ENCODE measurements at places on chromosomes 2 and 18.

DNA sequence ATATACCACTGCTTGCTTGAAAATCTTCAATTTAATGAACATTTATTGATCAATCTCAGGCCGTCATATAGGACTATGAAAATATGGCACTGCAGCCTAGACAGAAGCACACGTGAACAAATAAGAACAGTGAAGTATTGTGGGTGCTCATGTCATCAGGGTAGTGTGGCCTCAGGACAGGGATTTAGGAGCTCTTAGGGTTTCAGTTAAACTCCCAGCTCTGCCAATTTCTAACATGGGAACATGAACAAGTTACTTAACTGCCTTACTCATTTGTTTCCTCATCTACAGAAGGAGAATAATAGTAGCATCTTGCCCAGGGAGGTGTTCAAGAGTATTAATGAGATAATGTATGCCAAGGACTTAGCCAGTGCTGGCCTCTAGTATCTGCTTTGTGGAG lies 146.0 kb upstream of the MAP3K20 start:
- DNase-seq = no peak

DNA sequence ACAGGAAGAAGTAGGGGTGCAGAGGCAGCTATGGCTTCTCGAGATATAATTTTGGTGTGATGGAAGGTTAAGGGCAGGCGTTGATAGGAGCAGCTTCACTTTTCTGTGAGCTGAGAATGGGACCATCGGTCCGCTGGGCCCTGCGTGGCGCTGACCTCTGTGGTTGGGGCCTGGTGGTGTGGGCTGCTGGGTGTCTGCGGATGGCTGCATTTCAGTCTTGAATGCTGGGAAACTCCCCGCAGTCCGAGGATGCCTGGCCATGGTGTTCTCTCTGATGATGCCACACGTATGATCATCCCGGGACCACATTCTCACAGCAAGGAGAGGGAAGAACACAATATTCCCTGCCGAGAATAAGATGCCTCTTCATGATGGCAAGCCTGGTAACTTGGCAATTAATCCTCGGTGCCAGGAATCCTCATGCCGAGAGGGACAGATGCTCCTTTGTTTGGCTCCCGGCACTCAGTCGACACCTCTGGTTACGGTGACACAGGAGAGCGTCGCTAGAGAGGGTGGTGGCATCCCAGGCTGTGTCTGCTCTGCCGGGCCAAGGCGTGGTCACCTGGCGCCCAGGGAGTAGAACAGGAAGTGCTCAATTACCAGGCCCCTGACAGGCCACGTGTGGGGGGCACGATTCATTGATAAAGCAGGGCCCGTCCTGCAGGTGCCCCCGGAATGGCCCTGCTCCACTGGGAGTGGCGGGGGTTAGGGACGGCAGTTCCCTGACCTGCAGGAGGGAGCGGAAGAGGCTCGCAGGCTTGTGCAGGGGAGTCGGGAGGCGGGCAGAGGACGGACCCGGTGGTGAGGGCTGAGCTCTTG lies 119.4 kb upstream of the CTDP1 start:
- no peak for DNase-seq

GRCh38 chr18:22643731-22644130 lies 226.0 kb upstream of the CTAGE1 start:
- no peak for DNase-seq

GRCh38 chr2:189511210-189511959 lies 69.2 kb downstream of the SLC40A1 start:
- DNase-seq = no peak

- no peak for DNase-seq
Measured at GRCh38 chr2:57437077-57437476, 609.5 kb upstream of the VRK2 start.

GRCh38 chr18:2515908-2516625 lies 55.2 kb downstream of the METTL4 start:
- DNase-seq = no peak

DNA sequence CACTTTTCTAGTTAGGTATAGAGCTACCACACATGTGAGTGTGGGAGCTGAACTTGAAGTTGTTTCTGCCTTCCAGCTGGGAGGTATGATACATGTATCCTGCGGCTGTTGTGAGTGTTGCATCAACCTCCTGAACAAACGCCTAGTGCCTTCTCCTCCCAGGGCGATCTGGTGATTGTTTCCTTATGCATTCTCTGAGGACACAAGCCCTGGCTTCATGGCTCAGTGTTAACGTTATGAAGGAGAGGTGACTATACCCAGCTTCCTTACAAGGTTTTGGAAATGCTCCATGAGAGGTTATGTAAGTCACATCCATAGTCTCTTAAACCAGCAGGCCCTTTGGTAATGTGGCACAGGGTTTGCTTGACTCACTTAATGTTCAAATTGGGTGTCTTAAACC lies 64.9 kb downstream of the SPRED2 start:
- no peak for DNase-seq

- no peak for DNase-seq
Measured at GRCh38 chr2:128834880-128835252, 516.2 kb upstream of the HS6ST1 start.

DNA sequence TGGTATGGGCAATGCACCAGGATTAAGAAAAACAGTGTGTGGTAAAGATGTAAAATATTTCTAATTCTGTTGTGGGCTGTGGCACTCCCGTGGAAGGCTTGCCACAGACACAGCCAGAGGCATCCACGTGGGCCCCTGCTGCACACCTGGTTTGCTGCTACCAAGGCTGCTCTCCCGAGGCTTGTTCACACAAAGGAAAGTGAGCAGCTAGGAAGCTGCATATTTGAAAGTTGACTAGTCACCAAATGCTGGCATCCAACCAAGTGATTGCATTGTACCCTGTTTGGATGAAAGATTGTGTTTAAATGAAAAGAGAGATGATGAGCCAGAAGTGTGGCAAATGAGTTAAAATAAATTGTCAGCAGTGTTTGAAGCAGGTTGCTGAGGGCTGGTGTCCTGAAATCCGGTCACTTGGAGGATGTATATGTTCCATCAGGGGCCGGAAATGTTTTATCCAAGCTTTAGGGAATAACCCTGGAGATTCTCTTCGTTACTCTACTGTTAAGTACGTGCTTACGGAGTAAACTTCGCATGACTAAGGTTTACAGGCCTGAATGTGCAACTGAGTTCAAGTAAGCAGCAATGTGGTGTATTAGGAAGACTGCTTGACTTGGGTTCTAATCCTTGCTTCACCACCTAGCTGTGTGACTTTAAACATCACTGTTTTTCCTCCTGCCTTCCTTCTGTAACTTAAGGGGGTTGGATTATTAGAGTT lies 86.1 kb downstream of the MSH2 start:
- no peak for DNase-seq

DNA sequence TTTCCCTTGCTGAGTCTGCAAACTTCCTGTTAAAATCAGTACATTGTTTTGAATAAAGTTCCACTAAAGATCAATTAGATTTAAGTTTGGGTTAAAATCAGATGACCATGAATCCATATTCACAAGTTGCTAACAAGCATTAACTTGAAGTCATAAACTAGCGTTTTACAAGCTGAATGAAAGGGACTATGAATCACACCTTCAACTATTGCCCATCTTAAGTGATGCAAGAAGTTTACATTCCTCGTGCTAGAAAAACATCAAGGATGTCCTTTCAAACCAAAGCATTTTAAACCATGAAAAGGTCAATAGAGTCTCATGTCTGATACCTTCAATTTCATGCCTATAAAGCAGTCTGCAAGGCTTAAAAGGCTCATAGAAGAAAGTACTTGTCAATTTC lies 257.2 kb upstream of the SYT4 start:
- DNase-seq = no peak

DNA sequence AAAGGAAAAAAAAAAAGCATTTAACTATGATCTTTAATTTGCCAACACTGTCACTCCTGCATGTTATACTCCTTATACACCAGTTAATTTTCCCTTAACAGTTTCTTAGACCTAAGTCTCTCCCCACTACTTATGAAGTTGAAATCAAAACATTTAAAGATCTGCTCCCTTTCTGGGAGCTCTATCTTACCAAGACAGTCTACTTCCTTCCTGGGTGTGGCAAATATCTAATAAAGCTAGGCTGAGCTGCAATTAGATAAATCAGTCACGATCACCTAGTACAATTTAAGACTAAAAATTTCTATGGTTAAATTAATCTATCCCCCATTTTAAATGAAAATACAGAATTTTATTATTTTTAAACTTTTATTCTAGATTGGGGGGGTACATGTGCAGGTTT lies 33.4 kb downstream of the PUM2 start:
- DNase-seq = no peak

GRCh38 chr2:42068571-42069178 lies 20.9 kb downstream of the PKDCC start:
- no peak for DNase-seq

DNA sequence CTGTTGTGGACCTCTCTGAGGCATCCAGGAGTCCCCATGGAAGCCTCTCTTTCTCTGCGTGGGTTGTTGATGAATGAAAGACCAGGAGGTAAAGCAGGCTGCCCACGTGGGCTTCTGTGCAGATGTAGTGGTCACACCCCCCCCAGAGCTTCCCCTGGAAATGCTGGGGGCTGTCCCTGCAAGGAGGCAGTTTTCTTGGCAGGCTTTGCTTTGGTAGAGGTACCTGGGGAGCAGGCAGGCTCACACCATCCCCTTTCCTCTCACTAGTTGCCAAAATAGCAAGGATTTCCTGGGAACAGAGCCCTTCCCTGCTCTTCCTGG lies 97.6 kb upstream of the MAP3K20 start:
- DNase-seq = no peak

GRCh38 chr2:41598161-41598894 lies 449.5 kb upstream of the PKDCC start:
- DNase-seq = no peak

DNA sequence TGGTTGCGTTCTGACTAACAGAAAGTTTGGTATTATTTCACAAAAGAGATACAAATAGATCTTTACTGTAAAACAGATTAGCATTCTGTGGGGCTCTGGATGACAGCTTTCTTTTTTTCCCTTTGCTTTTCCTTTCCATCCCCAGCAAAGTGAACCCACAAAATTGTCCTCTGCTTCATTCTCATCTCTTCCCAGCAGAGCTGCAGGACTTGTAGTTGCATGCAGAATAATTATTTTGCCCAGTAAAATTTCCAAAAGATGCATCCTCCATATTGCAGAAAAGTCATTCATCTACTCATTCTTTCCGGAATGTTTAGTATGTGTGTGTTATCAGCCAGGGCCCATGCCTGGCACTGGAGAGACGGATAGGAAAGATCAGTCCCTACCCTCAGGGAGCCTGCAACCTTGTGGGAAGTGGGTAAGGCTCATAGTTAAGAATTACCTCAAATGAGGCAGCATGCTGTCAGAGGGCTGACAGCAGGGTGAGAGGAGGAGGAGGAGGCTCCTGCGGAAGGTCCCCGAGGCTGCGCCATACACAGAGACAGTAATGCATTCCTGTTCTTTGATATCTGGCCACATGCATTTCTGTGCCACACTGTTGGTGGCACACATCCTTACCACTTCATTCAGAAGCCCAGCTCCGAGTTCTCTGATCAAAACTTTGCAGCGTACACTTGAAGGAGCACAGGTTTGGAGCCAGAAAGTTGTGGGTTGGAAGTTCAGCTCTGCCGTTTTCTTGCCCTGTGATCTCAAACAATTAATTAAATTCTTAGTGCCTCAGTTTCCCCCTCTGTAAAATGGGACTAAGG lies 225.4 kb downstream of the MYCN start:
- DNase-seq = no peak

DNA sequence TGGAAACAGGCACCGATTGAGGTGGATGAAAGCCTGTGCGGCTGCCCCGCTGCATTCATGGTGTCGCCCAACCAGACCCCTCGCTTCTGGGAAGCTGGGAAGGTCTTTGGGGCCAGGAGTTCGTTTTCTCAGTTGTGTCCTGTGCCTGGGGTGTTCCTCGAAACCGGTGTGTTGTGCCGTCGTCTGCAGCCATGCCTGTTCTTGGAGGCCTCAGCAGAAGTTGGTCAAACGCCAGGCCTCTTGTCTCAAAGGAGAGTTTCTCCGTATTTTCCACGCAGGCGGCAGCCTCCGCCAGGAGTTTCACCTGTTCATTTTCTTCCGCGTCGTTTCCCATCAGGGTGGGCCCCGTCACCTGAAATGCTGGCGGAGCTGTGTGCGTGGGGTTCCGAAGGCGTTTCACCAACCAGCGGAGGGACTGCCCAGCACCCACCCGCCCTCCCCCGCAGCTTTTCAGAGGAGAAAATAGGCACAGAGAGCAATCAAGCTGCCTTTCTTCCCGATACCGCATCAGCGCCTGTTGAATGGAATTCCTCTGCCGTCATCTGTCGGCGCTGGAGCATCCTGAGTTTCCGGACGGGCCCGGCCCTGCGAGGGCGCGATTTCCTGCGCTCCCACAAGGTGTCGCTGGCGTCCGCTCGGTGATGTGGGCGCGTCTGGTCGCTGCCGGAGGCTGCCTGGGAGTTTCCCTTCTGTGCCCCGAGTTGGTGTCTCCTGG lies 17.0 kb upstream of the NFATC1 start:
- peak; percentile 77 for DNase-seq

DNA sequence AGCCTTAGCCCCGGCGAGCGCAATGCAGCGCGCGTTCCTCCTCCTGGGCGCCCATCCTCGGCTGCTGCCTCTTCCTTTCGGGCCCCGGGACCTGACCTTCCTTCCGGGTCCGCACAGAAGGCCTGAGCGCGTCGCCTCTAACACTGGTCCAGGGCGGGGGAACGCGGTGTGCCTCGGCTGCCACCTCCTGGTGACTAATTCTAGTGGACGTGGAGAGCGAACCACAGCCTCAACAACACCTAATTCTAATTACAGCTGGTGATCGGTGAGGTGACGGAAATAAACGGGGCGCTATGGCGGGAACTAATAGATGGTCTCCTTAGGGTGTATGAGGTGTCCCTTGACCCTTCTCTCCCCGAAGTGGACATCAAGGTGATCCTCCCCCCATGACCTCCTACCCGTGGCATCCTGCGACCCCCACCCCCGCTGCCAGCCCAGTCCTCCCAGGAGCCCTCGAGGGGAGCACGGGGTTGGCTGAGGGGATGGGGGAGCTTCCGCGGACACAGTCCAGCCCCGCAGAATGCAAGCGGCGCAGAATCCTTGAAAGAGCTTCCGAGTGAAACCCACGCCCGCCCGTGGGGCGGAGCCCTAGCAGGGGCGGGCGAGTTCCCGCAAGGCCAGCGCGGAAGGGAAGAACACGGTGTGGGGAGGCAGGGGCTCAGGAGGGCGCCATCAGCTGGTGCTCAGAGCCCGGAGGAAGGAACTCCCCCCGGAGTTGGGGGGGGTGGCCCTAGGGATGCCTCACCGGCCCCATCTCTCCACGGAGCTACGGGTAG lies 12.8 kb upstream of the HMSD start:
- DNase-seq = peak; percentile 39
